ENCODE measurements at places on chromosomes 5 and 9.

DNA sequence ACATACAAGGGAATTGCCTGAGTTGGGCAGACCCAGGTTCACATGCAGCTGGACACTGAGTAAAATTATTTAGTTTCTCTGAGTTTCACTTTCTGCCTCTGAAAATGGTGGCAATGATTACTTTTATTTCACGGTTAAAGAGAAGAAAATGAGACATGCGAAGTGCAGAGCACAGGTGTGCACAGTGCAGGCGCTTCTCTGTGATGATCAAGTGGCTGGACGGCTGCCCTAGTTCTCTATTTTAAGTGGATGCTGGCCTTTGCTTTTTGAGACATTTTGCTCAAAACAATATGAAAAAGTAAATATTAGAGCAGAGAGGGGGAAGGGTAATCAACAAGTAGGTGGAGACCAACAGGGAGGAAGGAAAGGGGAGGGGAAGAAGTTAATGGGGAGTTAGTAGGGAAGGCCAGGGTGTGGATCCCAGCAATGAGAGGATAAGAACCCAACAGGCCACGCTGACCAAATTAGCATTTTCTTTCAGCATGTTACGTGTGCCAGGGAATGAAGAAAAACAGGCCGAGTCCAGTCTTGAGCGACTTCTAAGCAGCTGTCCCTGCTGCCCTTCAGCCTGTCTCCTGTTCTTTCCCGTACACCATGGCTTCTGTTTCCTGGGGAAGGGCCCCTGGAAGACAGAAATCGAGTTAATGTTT, 16.1 kb downstream of the SNX18 start:
- no peak for DNase-seq

GRCh38 chr9:120267929-120268328, 312.0 kb downstream of the CDK5RAP2 start:
- DNase-seq: no peak

GRCh38 chr5:652023-652515, 39.9 kb downstream of the CEP72 start:
- DNase-seq: no peak

DNA sequence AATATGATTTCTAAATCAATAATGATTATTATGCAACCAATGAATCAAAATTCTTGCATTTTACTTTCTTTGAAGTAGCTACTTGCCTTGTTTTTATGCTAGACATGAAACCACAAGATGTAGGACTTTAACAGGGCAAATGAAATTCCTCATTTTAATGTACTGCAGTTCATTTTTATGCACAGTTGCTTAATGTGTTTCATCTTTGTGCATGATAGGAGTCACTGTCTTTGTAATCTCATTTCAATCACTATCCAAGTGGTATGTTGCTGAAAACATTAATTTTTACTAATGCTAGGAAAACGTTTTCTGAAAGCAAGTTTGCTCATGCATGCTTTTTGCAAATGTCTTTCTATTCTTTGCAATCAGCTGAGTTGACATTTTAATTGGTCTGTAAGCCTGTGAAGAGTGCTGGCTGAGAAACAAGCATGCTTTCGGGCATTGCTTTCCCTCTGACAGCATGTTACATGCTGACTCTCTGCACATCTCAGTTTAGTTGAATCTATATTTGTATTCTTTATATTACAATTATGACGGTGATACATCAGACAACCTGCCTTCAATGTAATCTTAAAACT, 535.0 kb upstream of the CDH18 start:
- no peak for DNase-seq

GRCh38 chr9:126490871-126491567, 122.7 kb upstream of the LMX1B start:
- DNase-seq: peak; percentile 49

- DNase-seq: no peak
Observed at GRCh38 chr5:172758077-172758833, 12.7 kb downstream of the DUSP1 start.

DNA sequence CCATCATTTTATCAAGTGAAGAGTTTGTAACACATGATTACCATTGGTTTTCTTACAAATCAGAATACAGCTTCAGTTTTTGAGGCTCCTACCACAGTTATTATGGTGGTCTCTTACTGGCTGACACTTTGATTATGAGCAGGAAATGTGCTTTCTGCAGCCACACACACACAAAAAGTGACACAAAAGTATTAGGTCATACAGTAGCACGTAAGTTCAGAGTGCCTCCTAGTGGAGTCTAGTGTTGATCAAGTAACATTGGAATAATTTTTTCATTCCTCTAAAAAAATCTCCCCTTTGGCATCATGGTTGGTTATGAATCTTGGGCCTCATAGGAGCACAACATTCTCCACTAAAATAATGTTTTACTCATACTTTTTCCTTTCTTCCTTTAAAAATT, 37.6 kb downstream of the PAM start:
- no peak for DNase-seq

GRCh38 chr5:113034182-113034773, 57.7 kb downstream of the DCP2 start:
- peak; percentile 45 for DNase-seq

GRCh38 chr5:173395933-173396308, 67.7 kb upstream of the STC2 start:
- no peak for DNase-seq

DNA sequence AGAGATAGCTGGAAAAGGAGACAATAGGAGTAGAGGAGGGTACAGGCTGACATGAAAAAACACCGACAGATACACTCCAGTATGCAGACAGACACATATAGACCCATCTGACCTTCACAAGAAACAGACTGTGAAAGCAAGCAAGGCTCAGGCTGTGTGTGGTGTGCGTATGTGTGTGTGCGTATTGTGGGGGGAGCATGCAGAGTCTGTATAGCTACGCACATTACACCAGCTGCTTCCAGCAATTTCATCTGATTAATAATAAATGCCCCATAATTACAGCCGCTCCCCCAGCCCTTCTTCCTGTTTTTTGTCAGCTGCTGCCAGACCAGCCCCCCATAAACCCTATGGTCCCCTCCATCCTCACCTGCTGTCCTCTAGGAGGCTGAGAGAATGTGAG, 6.7 kb downstream of the CNTFR start:
- DNase-seq: peak; percentile 57

GRCh38 chr5:37838152-37838932, 1.5 kb downstream of the GDNF start:
- DNase-seq: no peak

GRCh38 chr9:86714999-86715398, 232.3 kb downstream of the GAS1 start:
- DNase-seq: no peak

All from COR-L47 (cell line).